PC-3 (cell line): ENCODE measurements at places on chromosomes 4 and X. TPM values are rescaled to one million over a fixed set of nuclear protein-coding genes. Genes with fewer than 3 reads are reported as not detected.

- no peaks in the 10 kb centered on the region for H3K27me3 ChIP-seq
- peaks cover 26% of the 10 kb centered on the region for H3K4me1 ChIP-seq
- H3K4me3 ChIP-seq = no peak overlapping the region
- DNase-seq = peak; percentile 83
- peak overlapping the region; percentile 59 for H3K27ac ChIP-seq
Measured at GRCh38 chr4:73922766-73923630, 53.8 kb downstream of the CXCL1 start.

- H3K4me1 ChIP-seq = peaks cover 18% of the 10 kb centered on the region; the same call in 1 of the 2 replicates
- no peaks in the 10 kb centered on the region for H3K36me3 ChIP-seq
- no peak for DNase-seq
- peak overlapping the region; percentile 16 for H3K27ac ChIP-seq
- H3K4me3 ChIP-seq = no peak overlapping the region
Measured at GRCh38 chr4:85793233-85793585, 318.3 kb downstream of the ARHGAP24 start.

GRCh38 chr4:162494935-162495334, 331.1 kb upstream of the FSTL5 start:
- H3K27me3 ChIP-seq = no peaks in the 10 kb centered on the region
- no peaks in the 10 kb centered on the region for H3K4me1 ChIP-seq
- no peak for DNase-seq
- H3K27ac ChIP-seq = no peak overlapping the region
- H3K36me3 ChIP-seq = no peaks in the 10 kb centered on the region
- no peak overlapping the region for H3K4me3 ChIP-seq

GRCh38 chrX:15404401-15405096, 20.3 kb upstream of the VEGFD start:
- no peaks in the 10 kb centered on the region for H3K4me1 ChIP-seq
- DNase-seq = no peak
- H3K4me3 ChIP-seq = no peak overlapping the region
- H3K36me3 ChIP-seq = no peaks in the 10 kb centered on the region

- DNase-seq = no peak
- H3K36me3 ChIP-seq = no peaks in the 10 kb centered on the region
- H3K27ac ChIP-seq = no peak overlapping the region
- no peak overlapping the region for H3K4me3 ChIP-seq
- no peaks in the 10 kb centered on the region for H3K27me3 ChIP-seq
Measured at GRCh38 chr4:26080870-26081628, 167.0 kb downstream of the SMIM20 start.

- DNase-seq = no peak
- H3K36me3 ChIP-seq = no peaks in the 10 kb centered on the region
- no peaks in the 10 kb centered on the region for H3K27me3 ChIP-seq
- no peak overlapping the region for H3K4me3 ChIP-seq
Measured at GRCh38 chrX:55593756-55594257, 29.4 kb upstream of the FOXR2 start.

DNA sequence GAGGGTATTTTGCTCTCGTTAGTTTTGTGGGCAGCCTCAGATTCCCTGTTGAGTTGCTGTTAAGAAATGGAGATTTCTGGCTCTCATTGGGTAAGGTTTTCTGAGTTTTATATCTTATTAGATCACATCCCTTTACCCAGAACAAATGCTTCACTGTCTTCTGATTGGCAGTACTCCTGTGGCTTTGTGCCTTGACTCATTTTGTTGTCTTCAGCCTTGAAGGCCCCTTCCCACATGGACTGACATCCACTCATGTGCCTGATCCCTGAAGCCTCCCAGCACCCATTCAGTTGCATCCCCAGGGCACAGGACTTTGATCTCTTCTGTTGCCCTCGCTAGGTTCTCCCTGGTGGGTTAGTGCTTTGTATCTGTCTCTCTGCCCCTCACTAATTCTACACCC, 10.4 kb downstream of the MED28 start:
- H3K36me3 ChIP-seq = peaks cover 48% of the 10 kb centered on the region; the same call in 1 of the 2 replicates
- H3K4me1 ChIP-seq = no peaks in the 10 kb centered on the region
- DNase-seq = no peak
- H3K27me3 ChIP-seq = no peaks in the 10 kb centered on the region

GRCh38 chr4:169249214-169249973, 21.4 kb downstream of the SH3RF1 start:
- H3K4me1 ChIP-seq = peaks cover 55% of the 10 kb centered on the region
- peak overlapping the region; percentile 86 for H3K27ac ChIP-seq
- peaks cover 1% of the 10 kb centered on the region; the same call in 1 of the 2 replicates for H3K36me3 ChIP-seq
- no peaks in the 10 kb centered on the region for H3K27me3 ChIP-seq
- peak; percentile 82 for DNase-seq
- peak overlapping the region; percentile 45 for H3K4me3 ChIP-seq

Gene HGFAC
- 0.04 and 0.58 TPM in 2 replicates for total RNA-seq

Gene USP17L18
- total RNA-seq = not detected in 2 replicates

Gene BMP3
- total RNA-seq = 1.5 and 1.8 TPM in 2 replicates

Gene ASMT
- total RNA-seq = not detected in 2 replicates
